ENCODE measurements at places on chromosomes 13 and 19.

DNA sequence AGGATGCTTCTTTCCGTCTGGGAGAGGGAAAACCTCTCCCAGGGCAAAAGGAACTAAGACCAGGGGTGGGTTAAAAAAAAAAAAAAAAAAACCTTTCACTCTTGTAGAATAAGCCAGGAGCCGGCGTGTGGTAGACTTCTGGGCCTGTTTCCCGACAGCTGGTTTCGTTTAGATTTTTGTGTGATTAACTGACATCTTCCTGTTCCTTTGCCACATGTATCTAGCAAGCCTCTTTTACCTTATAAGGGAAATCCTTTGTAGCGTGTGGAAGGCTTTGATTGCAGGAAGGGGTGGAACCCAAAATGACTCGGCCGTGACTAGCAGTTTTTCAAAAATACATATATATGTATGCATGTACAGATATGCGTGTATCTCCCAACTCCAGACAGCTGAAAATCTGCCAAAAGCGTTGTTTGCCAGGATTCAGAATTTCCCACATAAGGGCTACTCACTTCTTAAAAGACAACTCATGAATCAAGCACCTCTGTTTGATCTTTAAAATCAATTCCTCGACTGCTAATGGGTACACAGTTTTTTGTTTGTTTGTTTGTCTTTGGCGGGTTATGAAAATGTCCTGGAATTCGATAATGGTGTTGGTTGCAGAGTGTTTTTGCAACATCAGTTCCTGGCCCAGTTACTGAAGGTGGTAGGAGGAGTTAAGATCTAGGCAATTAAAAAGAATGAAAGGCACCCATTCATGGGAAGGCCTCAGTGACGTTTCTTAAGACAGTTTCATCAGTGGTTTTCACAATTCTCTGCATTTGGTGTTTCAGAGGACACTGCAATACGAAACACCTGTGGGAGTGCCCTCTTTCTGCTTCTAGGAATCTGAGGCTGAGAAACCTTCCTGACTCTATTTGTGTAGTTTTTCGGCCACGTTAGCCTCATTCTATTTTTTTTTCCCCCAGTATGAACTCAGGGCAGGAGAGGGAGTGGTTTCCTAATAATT is 2.7 kb downstream of the TPM4 start:
- peak; percentile 60 for DNase-seq

DNA sequence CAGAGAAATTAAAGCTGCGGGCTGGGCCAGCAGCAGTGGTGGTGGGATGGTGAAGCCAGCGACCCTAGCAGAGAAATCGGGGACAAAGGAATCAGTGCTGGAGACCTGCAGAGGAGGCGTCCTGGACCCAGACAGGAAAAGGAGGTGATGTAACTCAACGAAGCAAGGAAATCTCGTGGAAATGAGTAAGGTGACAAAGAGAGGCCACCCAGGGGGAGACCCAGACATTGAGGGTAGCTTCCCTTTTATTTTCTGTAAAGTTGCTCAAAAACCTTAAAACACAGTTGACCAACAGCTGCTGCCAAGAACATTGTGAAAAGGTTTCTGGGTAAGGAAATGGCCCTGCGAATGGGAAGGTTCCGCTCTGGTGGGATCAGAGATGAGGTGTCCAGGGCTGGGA is 13.3 kb upstream of the RETN start:
- no peak for DNase-seq

DNA sequence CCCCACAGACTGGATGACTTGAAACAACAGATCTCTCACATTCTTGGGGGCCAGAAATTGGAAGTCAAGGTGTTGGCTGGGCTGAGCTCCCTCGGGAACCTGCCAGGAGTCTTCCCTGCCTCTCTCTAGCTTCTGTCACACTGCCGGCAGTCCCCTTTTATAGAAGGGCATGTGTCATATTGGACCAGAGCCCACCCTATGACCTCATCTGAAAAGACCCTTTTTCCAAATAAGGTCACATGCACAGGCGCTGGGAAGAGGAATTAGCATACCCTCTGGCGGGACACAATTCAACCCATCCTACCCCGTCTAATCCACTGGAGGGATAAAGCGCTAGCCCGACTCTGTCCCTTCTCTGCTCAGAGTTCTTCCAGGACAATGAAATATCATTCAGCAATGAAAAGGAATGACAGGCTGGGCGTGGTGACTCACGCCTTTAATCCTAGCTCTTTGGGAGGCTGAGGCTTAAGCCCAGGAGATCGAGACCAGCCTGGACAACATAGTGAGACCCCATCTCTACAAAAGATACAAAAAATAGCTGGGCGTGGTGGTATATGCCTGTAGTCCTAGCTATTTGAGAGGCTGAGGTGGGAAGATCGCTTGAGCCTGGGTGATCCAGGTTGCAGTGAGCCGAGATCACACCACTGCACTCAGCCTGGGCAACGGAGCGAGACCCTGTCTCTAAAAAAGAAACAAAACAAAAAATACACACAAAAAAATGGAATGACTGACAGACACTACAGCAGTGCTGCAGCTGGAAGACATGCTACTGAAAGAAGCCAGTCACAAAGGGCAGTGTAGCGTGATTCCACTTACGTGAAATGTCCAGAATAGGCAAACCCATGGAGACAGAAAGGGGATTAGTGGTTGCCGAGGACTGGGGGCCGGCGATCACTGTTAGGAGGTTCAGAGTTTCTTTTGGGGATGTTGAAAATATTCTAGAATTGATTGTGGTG is 28.5 kb downstream of the MEIS3 start:
- DNase-seq = no peak

GRCh38 chr19:40390084-40390742 is at the start of gene HIPK4:
TSS of gene HIPK4 (minus strand) at chr19:40390181. CDS start at chr19:40389902, 279 bp downstream.
- no peak for DNase-seq

DNA sequence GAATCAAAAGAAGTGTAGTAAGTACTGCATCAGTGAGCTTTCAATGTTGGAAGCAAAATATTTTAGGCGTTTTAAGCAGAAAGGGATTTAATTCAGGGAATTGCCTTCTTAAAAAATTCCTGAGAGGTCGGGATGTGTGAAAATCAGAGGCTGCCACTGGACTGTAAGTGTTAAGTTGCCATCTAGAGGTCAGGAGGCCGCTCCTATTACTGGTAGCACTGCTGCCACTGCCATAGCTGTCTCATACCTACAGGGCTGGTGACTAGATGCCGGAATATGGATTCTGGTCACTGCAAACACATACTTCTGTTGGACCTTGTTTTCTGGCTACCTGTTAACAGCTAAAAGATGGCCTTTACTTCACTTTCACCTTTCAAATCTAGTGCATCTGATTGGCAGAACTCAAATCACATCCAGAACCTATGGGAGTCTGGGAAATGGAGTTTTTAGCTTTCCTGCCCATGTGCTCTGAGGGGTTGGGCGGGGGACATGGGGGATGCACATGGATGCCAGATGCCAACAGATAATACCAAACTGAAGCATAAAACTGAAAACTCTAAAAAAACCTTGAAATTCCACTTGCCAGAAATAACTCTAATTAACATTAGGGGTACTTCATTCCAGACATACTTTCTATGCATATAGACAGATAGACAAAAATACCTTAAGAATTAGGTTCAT is 29.8 kb downstream of the DGKH start:
- no peak for DNase-seq

- no peak for DNase-seq
Observed at GRCh38 chr13:82654861-82655855, 1227.1 kb downstream of the SLITRK1 start.

DNA sequence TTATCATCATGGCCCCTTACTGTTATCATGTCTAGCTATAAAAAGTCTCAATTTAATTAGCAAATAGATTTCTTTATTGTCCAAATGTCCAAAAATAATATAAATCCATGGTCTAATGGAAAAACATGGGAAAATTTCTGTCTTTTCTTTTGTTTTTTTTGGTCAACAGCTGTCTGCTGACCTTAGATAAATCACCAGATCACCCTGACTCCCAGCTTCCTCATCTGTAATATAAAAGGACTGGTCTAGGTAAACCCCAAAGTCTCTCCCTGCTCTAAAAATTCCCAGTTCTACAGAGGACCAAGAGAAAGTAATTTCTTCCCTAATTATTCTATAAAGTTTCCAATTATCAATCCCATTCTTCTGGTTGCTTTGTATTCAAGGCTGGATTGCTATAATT is 30.7 kb upstream of the RCBTB2 start:
- DNase-seq = no peak

- DNase-seq = no peak
Observed at GRCh38 chr13:35387682-35388250, 88.7 kb downstream of the MAB21L1 start.

DNA sequence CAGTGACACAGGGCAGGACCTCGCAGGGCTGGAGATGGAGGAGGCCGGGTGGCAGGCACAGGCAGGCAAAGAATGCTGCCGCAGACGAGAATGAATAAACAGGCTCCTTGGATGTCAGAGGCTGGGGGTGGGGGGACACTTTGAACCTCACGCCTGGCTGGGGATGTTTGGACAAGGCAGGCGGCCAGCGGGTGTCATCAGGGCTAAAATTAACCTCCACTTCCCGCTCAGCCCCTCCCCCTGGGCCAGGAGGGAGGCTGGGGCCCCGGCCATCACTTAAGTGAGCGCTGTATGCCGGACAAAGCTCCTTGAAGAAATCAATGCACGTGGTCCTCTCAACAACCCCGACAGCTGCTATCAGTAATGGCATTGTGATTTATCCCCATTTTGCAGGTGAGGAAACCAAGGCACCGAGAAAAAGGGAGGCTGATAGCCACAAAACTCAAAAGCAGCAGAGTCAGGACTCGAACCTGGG is 10.3 kb upstream of the FUT5 start:
- DNase-seq = no peak

- no peak for DNase-seq
Observed at GRCh38 chr13:76826527-76826926, 59.7 kb downstream of the KCTD12 start.

GRCh38 chr13:95159458-95159857 is 141.8 kb downstream of the ABCC4 start:
- no peak for DNase-seq

DNA sequence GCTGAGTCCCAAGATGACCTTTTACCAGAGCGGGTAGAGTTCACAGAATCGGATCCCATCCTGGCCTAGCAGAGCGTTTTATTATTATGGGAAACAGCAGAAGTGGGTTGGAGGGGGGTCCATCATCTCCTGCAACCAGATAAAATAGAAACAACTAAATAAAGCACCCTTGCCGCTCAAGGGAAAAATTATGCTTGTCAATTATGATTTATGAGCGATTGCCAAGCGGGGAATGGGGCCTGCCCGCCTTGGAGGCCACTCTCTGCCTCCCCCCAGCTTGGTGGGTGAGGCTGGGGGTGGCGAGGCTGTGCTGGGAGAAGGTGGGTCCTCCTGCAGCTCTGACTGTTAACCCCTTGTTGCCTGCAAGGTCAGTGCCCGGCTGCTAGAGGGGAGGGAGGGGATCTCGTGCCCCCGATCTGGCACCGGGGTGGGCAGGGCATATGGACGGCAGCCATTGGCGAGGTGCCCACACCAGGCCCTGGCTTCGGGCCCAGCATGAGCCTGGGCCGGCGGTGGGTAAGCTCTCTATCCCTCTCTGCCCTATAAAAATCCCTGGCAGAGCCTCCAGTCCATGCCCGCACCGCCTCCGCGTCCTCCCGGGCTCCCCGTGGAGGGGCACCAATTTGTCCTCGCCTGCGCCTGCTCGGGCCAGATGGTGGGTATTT is 129.1 kb downstream of the URI1 start:
- DNase-seq = no peak

DNA sequence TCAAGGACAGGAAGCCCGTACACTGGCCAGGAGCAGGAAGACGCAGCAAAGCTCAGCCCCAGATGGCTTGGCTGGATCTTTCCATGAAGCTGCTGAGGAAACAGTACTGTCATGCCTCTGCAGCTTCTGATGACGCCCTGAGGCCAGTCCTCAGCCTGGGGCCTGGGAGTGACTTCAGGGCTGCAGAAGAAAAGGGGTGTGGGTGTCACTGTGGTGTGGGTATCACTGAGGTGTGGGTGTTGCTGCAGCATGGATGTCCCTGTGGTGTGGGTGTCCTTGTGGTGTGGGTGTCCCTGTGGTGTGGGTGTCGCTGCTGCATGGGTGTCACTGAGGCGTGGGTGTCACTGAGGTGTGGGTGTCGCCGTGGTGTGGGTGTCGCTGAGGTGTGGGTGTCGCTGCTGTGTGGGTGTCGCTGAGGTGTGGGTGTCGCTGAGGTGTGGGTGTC is 12.0 kb upstream of the GAS6 start:
- DNase-seq = no peak

DNA sequence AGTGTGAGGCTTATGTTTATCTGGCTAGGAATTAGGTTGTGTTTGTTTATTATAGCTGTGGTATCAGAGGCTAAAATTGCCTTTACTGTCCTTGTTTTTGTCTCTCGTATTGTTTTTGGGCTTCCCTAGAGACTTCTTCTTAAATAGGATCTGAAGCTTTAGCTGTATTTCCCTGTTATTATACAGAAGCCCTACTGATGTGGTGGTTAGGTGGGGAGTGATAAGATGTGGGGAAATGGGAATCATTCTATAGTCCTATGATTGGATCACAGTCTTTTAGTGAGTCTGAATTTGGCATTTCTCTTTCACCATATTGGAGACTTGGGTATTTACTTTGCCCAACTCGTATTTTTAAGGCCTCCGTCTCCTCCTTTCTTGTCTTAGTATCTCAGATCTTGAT is 8.3 kb upstream of the KL start:
- no peak for DNase-seq

DNA sequence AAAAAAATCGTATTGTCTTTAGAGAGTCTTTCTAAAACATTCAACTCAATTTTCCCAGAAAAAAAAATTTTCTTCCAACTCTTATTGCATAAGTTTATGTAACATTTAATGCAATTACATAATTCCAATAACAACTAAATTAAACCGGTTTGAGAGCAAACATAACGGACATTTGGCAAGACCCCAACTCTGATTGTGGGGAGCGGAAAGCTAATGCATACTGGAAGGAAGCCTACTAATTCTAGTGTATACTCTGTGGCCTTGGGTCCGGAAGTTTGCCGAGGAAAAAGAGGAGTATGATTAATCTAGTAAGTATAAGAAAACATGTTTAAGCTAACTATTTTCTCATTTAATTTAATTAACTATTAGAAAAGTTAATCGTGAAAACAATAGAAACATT is 21.3 kb upstream of the MIR17HG start:
- DNase-seq = no peak
